NCI-H446 (cell line): ENCODE measurements at places on chromosomes 16 and 17.

GRCh38 chr17:64377769-64378282 is 12.8 kb downstream of the PECAM1 start:
- DNase-seq: no peak

GRCh38 chr17:49494986-49495841 is at the start of gene NGFR:
NGFR (plus strand) TSS chr17:49495293; CDS start chr17:49495418, 125 bp downstream.
- peak; percentile 68 for DNase-seq

DNA sequence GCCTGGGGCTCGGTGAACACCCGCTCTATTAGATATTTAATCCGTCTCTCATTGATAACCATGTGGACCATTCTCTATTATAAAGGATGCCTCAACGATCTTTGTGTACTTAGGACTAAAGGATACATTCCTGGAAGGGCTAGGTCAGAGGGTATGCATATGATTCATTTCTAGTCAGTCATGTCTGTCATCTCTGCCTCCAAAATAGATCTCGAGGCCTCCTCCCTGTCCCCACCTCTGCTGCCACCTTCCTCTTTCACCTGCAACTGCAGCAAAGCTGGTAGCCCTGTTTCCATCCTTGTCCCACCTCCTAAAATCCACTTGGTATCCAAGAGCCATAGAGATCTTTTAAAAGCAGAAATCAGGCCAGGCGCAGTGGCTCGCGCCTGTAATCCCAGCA is 121.5 kb downstream of the KATNIP start:
- no peak for DNase-seq

- no peak for DNase-seq
These were observed 106.4 kb downstream of the BANP start for GRCh38 chr16:88057656-88058055.

DNA sequence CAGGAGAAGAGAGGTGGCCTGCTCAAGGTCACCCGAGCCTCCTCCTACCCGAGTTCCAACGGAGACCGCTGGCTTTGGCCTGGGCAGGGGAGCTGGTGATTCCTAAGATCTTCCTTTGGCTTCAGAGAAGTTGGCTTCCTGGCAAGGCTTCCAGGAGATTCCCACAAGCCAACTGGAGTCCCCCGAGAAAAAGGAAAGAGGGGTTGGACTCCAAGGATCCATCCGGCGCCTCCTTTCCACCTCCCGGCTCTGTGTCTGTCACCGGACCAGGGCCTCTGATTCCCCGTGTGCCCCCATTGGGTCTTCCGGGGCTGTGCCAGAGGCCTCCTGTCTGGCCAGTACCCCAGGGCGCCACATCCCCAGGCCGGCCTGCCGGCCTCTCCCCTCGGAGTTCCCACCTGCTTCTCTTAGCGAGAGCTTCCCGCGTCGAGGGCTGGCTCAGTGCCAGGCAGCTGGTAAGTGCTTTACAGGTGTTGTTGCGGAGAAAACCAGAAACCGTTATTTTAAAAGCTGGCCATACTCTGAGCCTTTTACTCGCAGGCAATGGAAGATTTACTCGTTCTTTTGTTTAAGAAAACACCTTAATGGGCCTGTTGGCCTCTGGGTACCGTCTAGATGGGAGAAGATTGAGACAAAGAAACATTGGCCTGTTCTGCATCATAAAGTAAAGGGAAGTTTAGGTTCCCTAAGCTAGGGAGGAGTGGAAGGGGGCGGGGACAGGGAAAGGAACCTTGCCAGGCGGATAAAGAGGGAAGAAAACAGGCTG is 258.4 kb upstream of the SDK2 start:
- no peak for DNase-seq

GRCh38 chr16:15950869-15951268 is 1.5 kb downstream of the ABCC1 start:
- DNase-seq: no peak

DNA sequence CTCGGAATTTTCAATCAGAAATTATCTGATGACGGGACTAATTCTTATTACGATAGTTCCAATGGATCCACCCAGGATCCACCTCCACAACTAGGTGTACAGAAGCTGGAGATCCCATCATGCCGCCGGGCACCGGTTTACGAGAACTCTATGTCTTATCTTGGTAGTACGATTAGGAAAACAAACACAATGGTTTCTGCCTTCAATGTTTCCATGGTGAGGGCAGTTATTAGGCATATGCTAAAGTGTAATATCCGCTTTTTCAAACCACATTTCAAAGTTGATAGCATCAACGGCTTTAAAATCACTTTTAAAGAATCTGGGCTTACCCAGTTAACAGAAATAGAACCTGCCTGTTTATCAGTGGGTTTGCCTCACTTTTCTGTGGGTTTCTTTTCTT is 705.7 kb downstream of the MAF start:
- no peak for DNase-seq

- DNase-seq: no peak
These were observed 1028.1 kb upstream of the EEF2KMT start for GRCh38 chr16:6125483-6126259.

- no peak for DNase-seq
These were observed 7.9 kb upstream of the SLC38A7 start for GRCh38 chr16:58692450-58692849.

GRCh38 chr17:70709596-70709995 is 540.3 kb downstream of the KCNJ2 start:
- peak; percentile 73 for DNase-seq

DNA sequence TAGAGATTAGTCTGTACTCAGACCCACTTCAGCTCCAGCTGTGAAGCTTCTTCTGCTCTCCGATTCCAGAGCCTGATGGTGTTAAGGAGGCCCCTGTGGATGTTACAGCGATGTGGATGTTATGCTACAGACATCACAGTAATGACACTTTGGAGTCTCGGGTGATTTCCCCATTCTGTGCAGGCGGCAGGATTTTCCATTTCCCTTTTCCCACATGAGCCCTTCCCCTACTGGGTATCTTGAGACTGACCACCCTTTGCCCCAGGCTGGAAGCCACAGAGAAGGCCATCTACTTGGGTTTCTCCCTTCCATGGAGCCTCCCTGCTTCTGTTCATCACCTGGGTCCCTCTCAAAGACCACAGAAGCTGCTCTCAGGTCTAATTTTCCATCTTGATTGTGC is 78.3 kb downstream of the KCNJ12 start:
- no peak for DNase-seq

DNA sequence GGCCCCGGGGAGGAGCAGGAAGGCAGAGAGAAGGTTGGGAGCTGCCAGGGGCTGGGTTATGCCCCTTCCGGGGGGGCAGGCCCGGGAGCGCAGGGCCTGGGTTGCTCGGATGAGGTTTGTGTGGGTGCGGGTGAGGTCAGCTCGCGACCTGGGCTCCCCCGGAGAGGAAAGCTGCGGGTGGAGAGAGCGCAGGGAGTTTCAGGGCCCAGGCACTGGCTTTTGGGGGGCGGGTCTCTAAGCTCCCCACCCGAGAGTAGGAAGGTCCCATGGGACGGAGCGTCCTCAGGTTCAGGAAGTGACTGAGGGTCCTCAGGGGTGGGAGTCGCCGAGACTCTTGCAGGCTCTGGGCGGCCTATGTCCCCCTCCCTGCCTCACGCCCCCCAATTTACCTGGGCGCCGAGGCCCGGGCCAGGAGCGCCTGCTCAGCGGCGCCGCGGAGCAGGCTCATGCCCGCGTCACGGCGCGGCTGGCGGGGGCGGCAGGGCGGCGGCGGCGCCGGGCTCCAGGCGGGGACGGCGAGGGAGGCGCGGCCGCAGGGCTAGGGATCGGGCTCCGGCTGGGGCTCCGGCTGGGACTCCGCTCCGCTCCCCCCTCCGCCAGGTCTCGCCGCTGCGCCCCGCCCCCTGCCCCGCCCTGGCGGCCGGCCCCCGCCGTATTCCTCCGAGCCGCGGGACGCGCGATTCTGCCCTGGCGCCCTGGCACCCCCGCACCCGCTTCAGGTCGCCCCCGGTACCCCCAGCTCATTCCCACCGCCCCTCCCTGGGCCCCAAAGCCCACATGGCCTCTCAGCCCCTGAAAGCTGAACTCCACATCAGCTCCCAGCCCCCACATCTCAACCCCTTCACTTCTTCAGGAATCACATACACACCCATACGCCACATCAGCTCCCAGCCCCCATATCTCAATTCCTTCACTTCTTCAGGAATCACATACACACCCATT is at the start of gene DOK4:
Gene DOK4 (minus strand): TSS at position 578 of the 942 bp plus-strand sequence. CDS start 6,986 bp downstream, outside the sequence.
- DNase-seq: no peak

DNA sequence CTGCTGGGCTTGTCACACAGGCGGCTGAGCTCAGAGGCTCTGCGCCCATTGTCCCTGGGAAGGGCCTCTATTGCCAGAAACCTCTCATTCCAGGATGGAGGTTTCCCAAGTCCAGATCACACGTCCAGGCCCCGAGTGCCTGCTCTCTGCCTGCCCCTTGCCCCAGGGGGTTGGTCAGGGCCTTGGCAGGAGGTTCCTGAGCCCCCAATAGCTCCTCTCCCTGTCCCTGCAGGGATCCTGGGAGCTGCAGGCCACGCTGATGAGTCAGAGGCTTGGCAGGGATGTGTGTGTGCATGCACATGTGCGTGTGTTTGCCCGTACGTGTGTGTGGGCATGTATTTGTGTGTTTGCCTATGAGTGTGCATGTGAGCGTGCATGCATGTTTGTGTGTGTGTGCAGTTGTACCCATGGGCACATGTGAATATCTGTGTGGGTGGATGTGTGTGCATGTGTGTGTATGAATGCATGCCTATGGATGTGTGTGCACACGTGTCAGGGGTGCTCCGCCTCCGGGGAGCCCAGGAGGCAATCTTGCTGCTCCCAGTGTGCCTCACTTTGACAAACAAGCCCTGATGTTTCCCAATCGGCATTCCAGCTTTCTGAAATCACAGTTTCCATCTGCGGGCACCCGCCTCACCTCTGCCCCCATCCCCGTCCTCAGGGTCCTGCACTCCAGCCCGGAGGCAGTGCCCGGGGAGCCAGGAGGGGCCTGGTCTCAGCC is 98.4 kb upstream of the GSE1 start:
- DNase-seq: peak; percentile 69

DNA sequence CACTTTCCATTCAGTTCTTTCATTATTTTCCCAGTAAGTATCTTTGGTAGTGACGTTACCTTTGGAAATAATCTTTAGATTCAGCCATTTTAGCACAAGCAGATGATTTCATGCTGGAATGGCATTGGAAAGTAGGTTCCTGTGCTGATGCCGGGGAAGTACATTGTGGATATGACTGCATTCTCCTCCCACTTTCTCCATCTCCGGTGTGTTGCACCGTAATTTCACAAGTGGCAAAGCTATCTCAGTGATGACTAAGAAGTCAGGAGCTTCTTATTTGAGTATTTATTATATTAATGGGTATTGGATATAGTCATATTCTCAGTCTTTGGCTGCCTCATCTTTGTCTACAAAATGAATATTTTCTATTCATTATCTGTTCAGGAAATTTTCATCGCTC is 69.8 kb downstream of the MRTFB start:
- DNase-seq: no peak

DNA sequence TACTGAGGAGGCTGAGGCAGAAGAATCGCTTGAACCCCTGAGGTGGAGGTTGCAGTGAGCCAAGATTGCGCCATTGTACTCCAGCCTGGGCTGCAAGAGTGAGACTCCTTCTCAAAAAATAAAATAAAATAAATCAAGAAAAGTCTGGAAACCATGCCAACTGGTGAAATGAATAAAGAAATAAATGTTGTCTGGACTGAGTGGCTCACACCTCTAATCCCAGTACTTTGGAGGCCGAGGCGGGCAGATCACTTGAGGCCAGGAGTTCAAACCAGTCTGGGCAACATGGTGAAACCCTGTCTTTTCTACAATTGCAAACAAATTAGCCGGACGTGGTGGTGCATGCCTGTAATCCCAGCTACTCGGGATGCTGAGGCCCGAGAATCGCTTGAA is 744 bp upstream of the LRRC37A3 start:
- DNase-seq: no peak

DNA sequence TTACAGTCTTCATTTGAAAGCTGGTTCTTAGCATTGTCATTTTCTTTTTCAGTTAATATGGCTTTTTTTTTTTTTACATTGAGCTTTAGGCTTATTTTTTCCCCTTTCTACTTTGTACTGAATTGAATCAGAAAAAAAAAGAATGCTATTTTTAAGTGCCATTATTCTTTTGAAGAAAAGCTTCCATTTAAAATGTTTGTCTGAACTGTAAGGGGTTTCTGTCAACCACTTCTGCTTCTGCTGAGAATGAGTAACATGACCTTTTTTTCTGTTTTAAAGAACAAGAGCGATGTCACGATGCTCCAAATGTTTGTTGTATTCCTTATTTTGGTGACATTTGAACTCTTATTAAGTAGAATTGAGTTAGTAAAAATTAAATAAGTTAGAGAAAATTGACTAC is 50.0 kb downstream of the MRTFB start:
- no peak for DNase-seq

GRCh38 chr16:4233431-4233830 is 8.4 kb downstream of the SRL start:
- DNase-seq: no peak

GRCh38 chr17:53722407-53722806 is 100.3 kb upstream of the KIF2B start:
- no peak for DNase-seq
